Heart right ventricle (tissue), 16 donors: ENCODE measurements at places on chromosomes 4 and X. TPM values are rescaled to one million over a fixed set of nuclear protein-coding genes. Genes with fewer than 3 reads are reported as not detected.

Gene SYTL5
- 0.14 TPM for total RNA-seq

- H3K36me3 ChIP-seq, result no peaks in the 10 kb centered on the region
- no peaks in the 10 kb centered on the region for H3K4me1 ChIP-seq
- H3K27ac ChIP-seq, result no peak overlapping the region
Measured at GRCh38 chrX:110318664-110318968, 731 bp upstream of the AMMECR1 start.

DNA sequence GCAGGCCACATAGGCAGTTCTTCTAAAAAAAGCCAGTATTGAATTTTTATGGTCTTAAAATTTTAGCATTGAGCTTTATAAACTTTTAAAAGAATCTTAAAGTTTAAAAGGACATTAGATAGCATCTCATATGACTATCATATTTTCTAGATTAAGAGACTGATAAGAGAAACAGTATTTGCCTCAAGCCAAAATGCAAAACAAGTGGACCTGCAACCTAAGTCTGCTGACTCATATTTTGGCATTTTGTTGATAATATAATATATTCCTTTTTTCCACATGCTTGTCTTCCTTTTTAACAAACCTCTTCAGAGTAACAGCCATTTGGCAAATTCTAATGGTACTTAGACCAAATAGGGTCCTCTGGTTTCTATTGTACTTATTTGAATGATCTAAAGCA is 328.5 kb upstream of the GALNTL6 start:
- H3K27me3 ChIP-seq, result no peaks in the 10 kb centered on the region
- no peaks in the 10 kb centered on the region for H3K4me1 ChIP-seq
- H3K36me3 ChIP-seq, result no peaks in the 10 kb centered on the region
- no peak overlapping the region for H3K4me3 ChIP-seq
- DNase-seq, result no peak

Gene UGT2B7
- total RNA-seq, result not detected

DNA sequence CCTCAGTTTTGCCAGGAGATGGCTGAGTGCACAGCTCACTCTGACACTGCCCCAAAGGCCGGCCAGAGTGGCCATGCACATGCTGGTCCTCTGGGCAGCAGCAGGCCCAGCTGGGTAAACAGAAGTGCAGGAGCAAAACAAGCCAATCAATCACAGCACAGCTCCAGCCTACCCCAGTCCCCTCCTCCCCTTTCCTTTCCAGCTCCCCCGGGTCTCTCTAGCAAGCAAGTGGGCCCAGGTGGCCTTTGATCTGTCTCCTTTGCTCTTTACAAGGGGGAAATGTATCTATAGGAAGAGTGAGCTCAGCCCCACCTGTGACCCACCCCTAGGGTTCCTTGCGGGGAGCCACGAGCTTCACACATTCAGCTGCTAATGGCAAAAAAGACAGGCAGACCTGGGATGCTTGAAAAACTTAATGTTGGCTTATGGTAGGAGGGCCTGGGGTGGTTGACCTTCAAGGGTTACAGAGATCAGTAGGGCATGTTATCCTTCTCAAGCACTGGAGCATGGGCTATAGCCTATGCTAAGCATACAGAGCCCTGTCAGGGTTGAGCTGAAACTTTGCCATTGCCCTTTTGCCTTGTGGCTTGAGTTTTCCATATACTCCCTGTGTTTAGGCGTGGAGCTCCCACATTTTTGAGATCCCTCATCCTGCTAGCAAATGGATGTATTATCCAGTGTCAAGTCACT is 57.8 kb upstream of the PLAC1 start:
- no peaks in the 10 kb centered on the region for H3K27me3 ChIP-seq
- H3K36me3 ChIP-seq, result no peaks in the 10 kb centered on the region
- no peak for DNase-seq
- no peak overlapping the region for H3K27ac ChIP-seq
- no peak overlapping the region for H3K4me3 ChIP-seq
- peaks cover 3% of the 10 kb centered on the region for H3K4me1 ChIP-seq

Gene SPANXN4
- not detected for total RNA-seq
